Left ventricle myocardium inferior (tissue), 1 donor: ENCODE measurements at places on chromosomes 4 and X. TPM values are rescaled to one million over a fixed set of nuclear protein-coding genes. Genes with fewer than 3 reads are reported as not detected.

GRCh38 chr4:95268819-95269565, 279.8 kb downstream of the UNC5C start:
- DNase-seq, result no peak

- no peak for DNase-seq
These were observed 31.2 kb upstream of the MCF2 start for GRCh38 chrX:139739138-139739537.

GRCh38 chrX:33385546-33385945, 174.2 kb upstream of the DMD start:
- DNase-seq, result no peak

DNA sequence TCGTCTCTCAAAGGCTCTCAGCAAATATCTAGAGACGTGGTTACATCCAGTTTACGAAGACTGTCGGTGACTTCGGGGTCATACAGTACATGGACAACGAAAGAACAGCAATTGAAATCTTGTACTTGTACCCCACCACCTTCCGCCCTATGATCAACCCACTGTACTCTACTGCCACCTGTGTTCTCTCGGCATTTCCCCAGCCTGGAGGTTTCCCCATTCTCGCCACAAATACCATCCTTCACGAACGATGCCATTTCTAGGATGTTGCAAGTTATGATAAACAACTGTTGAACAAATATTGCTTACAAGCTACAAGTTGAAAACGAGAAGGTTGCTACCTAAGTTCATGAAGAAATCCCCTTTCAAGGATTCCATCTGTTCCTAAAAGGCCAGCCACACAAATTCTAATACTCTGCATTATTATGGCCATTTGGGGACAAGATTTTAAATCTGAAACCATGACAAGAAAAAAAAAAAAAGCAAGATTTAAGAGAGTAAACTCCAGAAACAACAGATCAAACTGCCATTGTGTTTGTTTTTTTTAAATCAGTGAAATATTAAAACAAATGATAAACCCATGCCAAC, 1.6 kb downstream of the APBB2 start:
- no peak for DNase-seq

GRCh38 chrX:151174581-151175282, 1.7 kb upstream of the GPR50 start:
- no peak for DNase-seq

- no peak for DNase-seq
These were observed 219.1 kb downstream of the MID1 start for GRCh38 chrX:10401239-10401638.

GRCh38 chr4:121079376-121079775, 7.0 kb upstream of the NDNF start:
- DNase-seq, result no peak

GRCh38 chr4:124104628-124105027, 607.9 kb downstream of the ANKRD50 start:
- no peak for DNase-seq

DNA sequence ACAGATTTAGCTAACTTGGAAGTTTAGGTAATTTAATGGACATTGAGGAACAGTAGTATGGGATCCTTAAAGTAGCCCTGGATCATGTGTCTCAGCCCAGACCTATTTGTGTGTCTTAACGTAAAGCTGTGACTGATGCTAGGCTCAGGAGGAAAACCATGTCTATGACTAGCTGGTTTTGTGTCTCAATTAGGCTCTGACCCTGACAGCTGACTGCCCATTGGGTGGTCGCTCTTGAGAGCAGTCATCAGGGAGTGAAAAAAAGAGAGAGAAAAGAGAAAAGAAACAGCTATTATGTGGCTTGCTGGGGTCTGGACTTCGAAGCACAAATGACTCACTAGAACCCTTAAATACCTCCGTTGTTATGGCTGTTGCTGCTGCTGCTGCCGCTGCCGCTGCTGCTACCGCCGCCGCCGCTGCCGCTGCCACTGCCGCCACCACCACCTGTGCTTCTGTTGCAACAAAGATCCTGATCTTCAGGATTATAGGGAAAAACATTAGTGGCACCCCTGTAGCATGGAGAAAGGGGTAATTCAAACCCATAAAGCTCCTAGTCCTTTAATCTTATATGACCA, 70.7 kb downstream of the GSPT2 start:
- no peak for DNase-seq

DNA sequence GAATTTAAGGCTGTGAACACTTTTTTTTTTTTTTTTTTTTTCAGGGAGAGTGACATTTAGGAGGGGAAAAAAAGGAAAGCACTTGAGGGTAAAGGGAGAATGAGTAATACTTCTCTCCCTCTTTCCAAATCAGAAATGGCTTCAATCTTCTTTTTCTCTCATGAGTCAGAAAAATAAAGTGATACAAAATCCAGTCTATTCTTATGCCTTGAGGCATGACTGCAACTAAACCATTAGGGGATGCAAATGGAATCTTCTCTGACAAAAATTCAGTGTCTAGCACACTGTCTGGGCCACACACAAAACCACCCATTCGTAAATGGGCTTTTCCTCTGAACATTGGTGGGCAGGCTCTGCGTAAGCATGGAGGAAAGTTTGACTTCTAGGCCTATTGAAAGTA, 46.7 kb upstream of the POU4F2 start:
- no peak for DNase-seq

GRCh38 chr4:5712517-5712916, 1.5 kb downstream of the EVC start:
- no peak for DNase-seq

DNA sequence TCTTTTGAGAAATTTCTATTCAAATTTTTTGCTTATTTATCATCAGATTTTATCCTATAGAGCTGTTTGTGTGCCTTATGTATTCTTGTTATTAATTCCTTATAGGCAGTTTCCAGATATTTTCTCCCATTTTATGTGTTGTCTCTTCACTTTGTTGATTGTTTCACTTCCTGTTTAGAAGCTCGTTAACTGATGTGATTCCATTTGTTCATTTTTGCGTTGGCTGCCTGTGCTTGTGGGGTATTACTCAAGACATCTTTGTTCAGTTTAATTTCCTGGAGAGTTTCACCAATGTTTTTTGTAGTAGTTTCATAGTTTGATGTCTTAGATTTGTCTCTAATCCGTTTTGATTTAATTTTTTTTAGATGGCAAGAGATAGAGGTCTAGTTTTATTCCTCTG, 14.6 kb downstream of the ZNF718 start:
- no peak for DNase-seq

DNA sequence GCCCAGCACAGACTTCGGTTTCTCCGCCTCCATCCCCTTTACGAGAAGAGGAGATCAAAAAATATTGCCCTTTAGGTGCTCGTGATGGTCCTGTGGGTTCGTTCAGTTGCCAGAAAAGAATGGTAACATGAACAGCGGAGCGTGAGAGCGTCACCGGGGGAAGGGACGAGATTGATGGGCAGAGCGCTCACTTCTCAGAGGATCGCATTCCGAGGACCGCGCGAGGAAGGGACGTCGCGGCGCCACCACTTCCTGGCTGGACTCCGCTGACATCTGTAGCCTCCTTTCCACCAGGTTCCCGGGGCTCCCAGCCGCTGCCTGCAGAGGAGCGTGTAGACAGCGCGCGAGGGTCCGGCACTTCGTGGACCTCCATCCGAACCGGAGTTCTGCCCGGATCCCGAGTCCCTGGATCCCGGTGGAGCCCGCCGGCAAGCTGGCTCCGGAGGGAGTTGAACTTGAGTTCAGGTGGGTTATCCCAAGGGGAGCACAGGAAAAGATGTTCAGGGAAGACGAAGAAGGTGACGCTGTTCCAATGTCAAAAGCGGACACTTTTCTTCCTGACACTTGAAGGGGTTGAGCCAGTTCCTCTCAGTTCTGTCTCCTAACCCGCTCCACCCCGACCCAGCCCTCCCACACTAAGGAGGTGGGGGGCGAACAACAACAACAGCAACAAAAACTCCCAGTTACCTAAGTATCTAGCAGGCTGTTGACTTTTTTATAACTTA, 484 bp downstream of the GALNTL6 start:
- no peak for DNase-seq

- DNase-seq, result no peak
These were observed 3.4 kb downstream of the CD38 start for GRCh38 chr4:15781427-15782095.

DNA sequence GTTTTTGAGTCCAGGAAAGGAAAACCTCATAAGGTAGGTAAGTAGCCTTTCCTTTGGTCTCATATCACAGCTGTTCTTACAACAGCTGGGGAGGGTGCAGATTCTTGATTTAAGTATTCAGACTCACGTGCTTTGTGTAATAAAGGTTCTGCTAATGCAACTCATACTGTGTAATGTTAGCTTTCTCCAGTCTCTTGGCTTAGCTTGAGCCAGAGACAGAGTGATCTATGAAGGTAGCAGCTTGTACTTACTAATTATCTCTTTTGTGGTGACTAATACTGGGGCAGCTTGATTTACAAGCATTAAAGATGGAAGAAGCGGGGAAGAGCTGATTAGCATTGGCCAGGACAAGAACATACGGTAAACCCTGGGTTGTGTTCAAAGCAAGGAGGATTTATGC, 80.3 kb downstream of the LNX1 start:
- no peak for DNase-seq

GALNT7 gene
- 6.1 TPM for total RNA-seq

HSFX2 gene
- not detected for total RNA-seq

STPG2 gene
- total RNA-seq, result not detected

GPR119 gene
- total RNA-seq, result not detected

ACTRT1 gene
- not detected for total RNA-seq

C4orf36 gene
- 0.96 TPM for total RNA-seq

QDPR gene
- total RNA-seq, result 50.2 TPM

PAGE1 gene
- total RNA-seq, result not detected
